ENCODE measurements at places on chromosomes 13 and 19.

DNA sequence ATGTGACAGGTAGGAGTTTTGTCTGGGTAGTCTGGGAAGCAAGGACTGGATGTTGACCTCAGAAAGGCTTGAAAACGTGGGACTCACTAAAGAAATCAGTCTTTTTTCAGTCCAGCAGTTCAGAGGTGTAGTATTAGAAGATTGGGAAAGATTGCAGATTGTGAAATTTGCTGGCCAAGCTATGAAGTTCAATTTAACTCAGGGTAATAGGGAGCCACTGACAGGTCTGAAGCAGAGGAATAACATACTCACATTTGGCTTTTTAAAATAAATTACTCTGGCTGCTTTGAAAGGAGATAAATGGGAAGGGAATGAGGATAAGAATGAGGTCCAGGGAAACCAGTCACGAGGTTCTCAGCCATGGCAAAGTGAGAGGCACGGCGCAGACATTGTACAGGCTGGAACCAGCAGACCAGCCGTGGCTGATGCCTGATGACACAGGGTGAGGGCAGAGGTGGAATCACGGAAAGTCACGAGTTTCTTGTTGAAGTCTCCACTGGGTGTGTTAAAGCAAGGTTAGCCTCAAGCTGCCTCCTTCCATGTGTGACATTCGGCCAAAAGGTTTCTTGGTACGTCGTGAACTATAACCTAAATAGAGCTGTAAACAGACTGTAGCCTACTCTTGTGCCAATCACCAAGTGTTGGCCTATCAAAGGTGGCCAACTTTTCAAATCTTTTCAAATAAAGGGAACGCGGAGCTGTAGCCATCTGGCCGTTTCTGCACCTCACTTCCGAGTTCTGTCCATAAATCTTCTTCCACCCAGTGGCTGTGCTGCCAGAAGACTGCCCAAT lies 377.6 kb downstream of the IRS2 start:
- DNase-seq, result no peak

GRCh38 chr19:3798137-3798536 lies 12.0 kb upstream of the MATK start:
- DNase-seq, result no peak

DNA sequence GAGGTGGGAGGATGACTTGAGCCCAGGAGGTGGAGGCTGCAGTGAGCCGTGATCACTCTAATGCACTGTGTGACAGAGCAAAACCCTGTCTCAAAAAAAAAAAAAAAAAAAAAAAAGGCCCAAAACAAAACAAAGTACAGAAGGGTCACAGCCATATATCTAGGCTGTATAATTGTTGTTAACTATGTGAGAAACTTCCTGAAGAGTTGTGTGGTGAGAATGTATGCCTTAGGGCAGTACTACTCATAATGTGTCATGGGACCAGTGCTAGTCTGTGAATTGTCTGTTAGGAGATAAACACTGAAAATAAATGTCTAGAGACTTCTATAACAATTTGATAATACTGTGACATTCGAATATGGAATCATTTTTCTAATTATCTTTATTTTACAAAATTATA lies 43.1 kb downstream of the PAN3 start:
- no peak for DNase-seq

- DNase-seq, result no peak
Measured at GRCh38 chr13:60047918-60048317, 115.8 kb downstream of the DIAPH3 start.

DNA sequence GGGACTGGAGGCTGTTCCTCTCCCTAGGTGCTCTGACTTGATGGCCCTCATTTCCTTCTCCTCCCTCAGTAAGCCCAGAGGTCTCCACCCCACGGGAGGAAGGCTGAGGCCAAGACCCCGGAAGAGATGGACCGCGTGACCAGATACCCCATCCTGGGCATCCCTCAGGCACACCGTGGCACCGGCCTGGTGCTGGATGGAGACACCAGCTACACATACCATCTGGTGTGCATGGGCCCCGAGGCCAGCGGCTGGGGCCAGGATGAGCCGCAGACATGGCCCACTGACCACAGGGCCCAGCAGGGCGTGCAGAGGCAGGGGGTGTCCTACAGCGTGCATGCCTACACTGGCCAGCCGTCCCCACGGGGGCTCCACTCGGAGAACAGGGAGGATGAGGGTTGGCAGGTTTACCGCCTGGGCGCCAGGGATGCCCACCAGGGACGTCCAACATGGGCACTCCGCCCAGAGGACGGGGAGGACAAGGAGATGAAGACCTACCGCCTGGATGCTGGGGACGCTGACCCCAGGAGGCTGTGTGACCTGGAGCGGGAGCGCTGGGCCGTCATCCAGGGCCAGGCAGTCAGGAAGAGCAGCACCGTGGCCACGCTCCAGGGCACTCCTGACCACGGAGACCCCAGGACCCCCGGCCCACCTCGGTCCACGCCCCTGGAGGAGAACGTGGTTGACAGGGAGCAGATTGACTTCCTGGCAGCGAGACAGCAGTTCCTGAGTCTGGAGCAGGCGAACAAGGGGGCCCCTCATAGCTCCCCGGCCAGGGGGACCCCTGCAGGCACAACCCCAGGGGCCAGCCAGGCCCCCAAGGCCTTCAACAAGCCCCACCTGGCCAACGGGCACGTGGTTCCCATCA lies 6.1 kb downstream of the MISP start:
- DNase-seq, result no peak

DNA sequence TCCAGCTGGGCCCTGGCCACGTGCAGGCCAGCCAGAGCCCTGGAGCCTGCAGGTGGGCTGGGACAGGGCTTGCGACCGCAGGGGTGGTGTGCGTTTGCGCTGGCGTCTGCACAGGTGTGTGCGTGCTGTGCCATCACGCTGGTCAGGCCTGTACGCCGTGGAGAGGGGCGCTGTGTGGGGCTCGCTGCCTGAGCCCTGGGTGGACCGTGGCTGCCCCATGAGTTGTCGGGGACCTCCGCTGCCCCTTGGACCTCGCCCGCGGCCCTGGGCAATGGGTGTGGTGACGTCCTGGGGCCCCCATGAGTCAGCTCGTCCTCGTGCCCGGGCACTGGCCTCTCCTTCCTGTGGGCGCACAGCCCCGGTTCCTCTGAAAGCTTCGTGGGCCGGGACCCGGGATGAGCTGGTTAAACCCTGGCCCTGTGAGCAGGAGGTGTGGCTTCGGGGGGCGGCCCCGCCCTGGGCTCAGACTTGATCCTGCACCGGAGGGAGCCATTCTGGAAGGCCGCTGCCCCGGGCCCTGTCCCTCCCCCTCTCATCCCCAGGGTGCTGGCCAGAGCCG lies 6.8 kb downstream of the CSNK1G2 start:
- DNase-seq, result no peak

- DNase-seq, result no peak
Measured at GRCh38 chr13:79742923-79743322, 262.0 kb downstream of the NDFIP2 start.

DNA sequence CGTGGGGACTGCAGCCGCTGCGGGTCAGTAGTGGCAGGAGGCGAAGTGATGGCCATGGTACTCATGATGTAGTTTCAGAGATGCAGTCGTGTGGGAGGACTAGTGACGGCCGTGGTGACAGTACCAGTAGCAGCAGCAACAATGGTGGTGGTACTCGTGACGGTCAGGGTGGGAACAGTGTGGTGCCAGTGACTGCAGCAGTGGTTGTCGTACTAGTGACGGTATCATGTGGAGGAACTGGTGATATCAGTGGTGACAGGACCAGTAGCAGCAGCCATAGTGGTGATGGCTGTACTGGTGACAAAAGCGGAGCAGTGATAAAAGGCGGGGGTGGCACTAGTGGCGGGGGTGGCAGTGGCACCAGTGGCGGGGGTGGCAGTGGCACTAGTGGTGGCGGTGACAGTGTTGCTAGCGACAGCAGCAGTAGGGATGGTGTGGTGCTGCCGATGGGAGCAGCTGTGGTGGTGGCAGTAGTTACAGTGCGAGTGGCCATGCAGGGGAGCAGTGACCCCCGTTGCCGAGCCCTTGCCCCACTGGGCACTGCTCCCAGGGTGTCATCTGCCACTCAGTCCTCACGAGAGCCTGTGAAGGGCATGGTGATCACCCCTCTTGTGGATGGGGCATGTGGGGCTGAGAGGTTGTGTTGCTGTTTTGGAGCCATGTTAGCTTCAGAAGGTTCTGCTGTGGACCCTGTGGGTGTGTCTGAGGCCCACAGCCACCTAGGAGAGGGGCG lies 22.7 kb downstream of the ADPRHL1 start:
- DNase-seq, result no peak

DNA sequence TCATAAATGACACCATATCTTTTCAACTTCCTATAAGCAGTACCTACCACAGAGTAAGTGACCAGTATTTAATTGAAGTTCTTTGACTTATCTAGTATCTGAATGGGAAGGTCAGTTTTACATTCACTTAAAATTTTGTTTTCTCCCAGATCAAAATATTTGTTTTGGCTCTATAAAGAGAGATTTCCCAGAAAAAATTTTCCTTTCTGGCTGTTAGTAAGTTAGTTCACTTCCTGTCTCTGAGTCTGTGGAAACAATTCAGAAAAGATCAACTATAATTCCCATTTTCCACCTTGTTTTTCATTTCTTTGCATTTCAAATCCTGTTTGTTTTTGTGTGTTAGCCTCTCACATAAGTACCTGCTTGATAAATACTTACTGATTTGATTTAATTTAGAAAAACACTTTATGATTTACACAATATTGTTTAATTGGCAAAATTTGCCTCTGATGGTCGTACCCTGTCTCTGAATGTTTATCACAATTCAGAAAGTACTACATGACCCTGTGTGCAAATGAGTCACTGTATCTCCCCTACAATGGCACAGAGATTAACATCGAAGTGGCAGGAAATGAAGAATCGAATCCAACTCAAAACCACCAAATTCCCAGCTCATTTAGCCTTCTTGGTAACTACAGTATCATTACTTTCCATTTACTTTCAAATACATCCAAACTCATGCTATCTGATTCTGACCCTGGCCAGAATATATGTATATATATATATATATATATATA lies 15.4 kb upstream of the MED4 start:
- no peak for DNase-seq

GRCh38 chr13:29589234-29589633 lies 6.3 kb downstream of the SLC7A1 start:
- no peak for DNase-seq

DNA sequence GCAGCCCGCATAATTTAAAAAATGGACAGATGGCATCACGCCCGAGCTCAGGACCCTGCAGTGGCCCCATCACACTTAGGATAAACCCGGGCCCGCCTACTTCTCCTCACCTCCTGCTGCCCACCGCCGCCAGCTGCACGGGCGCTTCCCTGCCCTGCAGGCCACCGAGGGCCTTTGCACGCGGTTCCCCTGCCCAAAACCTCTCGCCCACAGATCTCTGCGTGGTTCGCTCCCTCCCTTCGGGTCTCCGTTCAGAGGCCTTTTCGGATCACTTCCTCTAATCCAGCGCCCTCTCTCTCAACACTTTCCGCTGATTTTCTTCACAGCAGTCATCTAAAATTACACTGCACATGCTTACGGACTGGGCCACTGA lies 1.8 kb downstream of the SHISA7 start:
- DNase-seq, result no peak
